ENCODE measurements at places on chromosomes 13 and 19.

DNA sequence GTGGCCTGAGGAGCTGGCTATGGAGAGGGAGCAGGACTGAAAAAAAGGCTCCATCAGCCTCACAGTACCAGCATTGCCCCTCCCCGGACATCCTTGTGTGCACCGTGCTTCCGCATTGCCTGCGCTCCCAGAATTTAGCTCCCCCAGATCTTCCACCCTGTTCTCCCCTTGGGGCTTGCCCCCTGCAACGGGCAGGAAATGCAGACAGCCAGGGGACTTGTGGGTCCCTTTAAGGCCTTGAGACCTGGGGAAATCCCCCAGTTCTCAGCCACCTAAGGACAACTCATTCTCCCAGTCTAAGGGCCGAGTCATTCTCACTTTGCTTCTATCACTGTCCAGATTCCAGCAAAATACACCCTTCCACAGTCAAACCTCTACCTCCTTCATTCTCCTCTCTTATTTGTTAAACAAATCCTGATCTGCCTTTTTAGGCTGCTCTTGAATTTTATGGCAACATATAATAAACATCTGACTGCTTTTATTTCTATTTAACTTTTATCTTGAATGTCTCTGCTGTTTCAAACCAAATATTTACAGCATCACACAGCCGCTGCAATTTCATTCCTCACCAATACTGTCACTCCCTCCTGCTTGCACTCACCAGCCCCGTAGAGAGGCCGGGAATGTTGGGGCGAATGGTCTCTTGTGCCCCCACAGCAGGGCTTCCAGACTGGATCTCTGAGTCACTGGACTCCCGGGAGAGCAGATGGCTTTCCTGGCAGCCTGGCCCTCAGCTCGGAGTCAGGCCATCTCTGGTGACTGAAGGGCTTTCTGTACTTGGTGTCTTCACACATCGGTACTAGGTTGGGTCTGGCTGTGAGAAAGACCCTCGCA lies 221.9 kb downstream of the TSHZ3 start:
- DNase-seq: no peak

- DNase-seq: no peak
Measured at GRCh38 chr19:588741-589692, 664 bp upstream of the HCN2 start.

DNA sequence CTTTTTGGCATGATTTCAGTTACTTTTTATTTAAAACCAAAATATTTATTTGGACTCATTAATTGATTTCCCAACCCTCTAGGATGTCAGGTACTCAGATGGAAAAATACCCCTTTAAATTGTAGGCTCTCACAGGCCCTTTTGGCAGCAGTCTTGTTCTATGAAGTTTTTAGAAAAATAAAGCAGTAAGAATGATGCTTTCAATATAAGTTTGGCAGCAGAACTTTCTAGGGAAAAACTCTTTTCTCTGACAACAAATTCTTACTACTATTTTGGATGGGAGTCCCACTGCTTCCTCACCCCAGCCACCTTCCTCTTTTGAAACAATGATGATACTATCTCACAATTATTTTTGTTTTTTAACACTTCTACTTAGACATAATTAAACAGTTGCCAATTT lies 581.6 kb upstream of the SGCG start:
- no peak for DNase-seq

GRCh38 chr19:12611361-12611699 lies 610 bp downstream of the ZNF791 start:
- no peak for DNase-seq

DNA sequence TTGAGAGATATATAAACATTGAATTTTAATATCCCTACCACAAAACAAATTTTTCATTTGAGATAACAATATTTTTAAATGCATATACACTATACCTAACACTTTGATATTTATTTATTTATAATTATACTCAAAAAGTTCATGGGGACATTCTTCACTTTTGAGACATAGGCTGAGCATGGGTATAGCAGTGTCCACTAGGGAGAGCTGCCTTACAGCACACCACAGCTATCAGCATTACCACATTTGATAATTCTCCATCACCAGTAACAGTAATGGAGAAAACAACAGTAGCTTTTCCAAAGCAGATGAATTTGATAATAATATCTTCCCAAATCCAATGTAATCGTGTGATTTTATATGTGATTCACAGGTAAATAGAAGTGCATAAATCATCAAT lies 626.1 kb downstream of the DACH1 start:
- no peak for DNase-seq

DNA sequence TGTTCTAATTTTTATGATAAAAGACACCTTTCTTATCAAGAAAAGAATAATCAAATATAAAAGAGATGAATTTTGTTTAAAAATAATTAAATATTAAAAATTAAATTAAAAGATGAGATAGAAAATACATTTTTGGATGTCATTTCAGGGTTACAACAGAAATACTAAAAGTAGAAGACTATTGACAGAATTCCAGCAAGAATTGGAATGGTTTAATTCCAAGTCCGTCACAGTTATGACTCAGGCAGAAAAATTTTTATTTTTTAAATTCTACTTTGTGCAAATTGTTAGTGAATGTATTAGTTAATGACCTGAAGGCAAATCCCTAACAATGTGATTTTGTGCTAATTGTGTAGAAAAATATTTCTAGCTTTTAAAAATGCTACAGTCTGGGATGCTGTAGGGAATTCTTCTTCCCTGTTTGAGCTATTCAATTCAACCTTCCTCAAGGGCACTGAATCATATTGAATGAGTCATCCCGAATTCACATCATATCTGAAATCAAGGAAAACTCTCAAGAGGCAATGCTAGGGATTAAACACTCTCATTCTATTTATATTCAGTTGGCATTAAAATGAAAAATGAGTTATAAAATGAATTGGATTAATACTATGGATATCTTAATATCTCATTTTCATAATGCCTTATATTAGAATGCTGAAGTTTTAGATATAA lies 633.5 kb upstream of the ATXN8OS start:
- DNase-seq: no peak

DNA sequence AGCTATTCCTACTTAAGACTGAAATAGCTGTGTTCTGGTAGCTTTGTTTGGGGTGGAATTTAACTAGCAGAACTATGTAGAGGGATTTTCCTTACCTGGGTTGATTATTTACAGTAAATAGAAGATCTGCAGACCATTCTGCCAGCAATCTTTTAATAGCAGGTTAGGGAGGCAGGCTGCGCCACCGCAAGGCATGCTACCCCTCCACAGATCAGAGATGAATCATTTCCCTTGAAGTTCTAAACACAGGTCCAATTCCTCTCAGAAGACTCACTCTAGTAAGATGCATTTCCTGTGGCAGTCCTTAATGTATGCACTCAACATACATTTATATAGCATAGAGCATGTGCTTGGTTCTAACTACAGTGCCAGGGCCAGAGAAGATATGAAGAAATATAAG lies 109.0 kb downstream of the TNFRSF19 start:
- DNase-seq: no peak

- DNase-seq: no peak
Measured at GRCh38 chr13:37595162-37595561, 3.4 kb downstream of the POSTN start.

DNA sequence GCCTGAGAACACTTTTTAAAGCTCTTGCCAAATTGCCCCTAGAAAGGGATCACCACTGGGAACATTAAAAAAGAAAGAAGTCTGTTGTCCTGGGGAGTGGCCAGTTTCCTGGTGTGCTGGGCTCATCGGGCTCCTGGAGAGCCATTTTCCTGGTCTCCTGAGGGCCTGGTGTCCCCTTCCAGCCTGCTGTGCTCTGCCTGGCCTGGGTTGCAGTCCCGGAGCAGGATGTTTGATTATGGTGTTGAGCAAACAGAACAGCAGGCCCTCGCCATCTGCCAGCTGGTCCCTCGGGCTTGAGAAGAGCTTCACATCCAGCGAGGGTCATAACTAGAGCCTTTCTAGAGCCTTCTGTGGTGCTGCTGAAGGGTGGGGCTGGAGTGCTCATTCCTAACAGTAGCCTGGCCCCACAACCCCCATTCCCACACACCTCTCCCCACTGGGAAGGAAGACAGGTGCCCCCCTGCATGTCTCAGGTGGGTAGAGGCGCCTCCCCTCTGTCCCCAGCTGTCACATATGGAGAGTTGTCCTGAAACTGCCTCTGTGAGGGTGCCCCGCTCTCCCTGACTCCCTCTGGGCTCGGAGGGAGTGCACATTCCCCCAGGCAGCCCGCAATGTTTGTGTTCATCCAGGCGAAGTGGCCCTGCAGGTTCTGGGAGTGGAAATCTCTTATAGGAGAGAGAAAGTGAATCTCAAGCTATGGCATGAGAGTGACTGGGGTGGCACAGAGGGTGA lies 151.1 kb downstream of the SIPA1L3 start:
- no peak for DNase-seq

DNA sequence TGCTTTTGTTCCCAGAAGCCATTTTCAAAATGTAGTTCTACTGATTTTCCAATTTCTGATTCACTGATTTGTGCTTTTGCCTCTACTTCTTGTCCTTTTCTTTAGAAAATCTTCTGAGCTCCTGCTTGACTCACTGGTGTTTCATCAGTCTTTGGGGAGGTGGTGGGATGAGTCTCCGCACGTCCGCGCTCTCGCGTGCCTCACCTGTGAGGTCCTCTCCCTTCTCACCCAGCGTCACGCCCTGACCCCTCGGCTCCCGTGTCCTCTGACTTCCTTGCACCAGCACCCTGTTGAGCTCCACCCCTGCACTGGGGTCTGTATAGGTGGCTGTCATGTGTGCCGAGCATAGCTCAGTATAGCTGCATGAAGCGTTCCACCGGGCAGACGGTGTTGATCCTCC lies 52.7 kb upstream of the MCF2L start:
- no peak for DNase-seq

GRCh38 chr13:65605396-65605795 lies 1624.7 kb downstream of the PCDH9 start:
- DNase-seq: no peak

DNA sequence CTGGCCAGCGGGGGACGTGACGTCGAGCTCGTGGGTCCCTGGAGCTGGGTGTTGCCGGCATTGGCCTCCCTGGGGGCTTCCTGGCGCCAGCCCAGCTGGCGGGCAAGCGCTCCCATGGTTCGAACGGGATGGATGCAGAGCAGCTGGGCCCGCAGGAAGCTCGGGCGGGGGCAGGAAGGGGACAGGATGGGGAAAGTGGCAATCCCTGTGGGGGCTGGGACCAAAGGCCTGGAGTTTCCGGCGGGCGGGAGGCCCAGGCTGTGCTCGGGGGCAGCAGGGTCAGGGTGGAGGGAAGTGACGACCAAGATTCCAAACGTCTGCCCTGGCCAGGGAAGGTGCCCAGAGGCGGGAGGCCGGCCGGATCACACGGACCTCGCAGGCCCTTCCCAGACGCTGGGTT lies 19.3 kb downstream of the PALM start:
- no peak for DNase-seq

DNA sequence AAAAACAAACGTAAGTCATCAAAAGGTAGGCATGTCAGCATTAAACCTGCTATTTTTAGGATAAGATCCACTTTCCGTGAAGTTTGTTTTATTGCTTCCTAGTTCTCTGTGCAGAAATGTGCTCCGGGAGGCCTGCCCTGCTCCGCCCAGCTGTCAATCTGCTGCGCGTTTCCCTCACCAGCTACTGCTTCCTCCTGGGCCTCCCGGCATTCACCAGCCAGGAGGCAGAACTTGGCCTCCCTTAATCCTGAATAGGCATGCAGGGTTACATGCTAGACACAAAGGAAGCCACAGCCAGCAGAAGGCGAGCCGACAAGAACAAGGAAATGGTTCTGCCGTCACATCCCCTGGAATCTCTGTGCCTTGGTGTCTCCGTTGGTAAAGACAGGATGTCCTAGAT lies 386.2 kb downstream of the IRS2 start:
- no peak for DNase-seq

DNA sequence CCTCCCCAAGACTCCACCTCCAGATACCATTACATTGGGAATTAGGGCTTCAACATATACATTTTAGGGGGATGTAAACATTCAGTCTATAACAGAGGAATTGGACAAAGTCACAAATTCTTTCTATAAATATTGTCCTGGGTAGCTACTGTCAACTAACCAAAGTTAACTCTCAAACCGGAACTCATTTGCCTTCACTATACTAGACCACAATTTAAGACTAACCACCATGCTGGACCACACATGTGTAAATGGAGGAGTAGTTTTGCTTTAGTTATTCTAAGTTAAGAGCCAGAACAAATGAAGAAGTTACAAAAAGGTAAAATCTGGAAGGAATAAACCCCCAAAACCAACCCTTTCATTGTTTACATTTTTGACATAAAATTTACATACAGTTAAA lies 222.8 kb downstream of the NDFIP2 start:
- DNase-seq: no peak

DNA sequence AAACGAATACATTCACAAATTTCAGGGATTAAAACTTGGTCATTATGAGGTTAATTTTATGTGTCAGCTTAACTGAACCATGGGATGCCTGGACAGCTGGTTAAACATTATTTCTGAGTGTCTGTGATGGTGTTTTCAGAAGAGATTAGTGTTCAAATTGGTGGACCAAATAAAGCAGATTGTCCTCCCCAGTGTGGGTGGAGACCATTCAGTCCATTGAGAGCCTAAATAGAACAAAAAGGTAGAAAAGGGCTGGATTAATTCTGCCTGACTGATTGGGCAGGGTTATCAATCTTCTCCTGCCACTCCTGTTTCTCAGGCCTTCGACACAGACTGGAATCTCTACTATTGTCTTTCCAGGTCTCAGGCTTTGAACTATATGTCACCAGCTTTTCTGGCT lies 203.8 kb upstream of the SLITRK6 start:
- DNase-seq: no peak

DNA sequence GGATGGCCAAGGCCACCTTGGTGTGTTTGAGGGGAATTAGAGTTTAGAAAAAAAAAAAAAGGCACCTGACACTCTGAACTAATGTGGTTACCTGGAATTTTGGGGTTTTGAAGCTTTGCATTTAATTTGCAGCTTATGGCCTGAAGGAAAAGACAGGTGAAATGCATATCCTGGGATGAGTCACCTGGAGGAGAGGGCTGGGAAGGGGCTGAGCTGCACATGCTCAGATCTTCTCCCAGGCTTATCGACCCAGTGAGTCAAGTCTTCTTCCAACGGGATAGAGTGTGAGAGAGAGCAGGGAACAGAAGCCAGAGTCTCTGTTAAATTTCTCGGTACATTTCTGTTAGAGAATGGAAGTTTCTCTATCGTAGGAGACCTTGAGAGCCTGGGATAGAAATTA lies 29.7 kb upstream of the ALOX5AP start:
- no peak for DNase-seq

DNA sequence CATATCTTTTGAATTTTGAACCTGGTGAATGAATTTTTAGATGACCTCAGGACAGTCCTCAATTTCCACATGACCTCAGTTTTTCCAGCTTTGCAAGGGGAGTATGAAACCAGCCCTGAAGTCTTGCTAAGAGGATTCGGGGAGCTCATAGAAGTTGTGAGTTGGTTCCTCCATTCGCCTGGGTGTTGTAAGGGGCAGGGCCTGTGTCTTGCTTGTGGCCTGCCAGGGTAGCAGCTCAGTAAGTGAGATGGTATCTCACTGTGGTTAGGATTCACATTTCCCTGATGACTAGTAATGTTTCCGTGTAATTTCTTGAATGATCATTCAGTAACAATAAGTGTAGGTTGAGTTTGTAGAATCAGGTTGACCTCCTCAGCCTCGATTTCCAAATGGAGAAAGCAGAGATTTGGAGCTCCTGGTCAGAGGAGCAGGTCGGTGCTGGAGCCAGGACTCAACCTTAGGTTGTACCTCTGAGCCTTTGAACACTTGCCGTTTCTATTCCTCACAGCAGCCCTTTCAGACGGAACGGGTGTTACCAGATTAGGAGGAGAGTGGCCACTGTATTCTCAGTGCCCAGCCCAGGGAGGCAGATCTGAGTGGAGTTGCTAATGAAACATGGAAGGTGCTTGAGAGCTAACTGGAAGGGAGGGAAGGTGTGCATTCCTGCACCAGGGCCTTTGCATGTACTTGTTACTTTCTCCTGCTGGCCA lies 14.6 kb downstream of the NACC1 start:
- DNase-seq: no peak
